Heart right ventricle (tissue), 16 donors: ENCODE measurements at places on chromosomes 7 and 10. TPM values are rescaled to one million over a fixed set of nuclear protein-coding genes. Genes with fewer than 3 reads are reported as not detected.
A peak's percentile ranks its signal among the peaks of the same experiment; 100 is the strongest.

GRCh38 chr10:131216681-131217230, 94.8 kb downstream of the TCERG1L start:
- DNase-seq, result no peak

- no peak for DNase-seq
Measured at GRCh38 chr7:98323597-98324322, 42.3 kb downstream of the BRI3 start.

Gene HECW1
- total RNA-seq, result 0.23 TPM

Gene MMRN2
- 23.4 TPM for total RNA-seq

GRCh38 chr7:131027287-131027773, 293.3 kb upstream of the KLF14 start:
- peak; percentile 30 for DNase-seq

Gene FXYD4
- not detected for total RNA-seq

DNA sequence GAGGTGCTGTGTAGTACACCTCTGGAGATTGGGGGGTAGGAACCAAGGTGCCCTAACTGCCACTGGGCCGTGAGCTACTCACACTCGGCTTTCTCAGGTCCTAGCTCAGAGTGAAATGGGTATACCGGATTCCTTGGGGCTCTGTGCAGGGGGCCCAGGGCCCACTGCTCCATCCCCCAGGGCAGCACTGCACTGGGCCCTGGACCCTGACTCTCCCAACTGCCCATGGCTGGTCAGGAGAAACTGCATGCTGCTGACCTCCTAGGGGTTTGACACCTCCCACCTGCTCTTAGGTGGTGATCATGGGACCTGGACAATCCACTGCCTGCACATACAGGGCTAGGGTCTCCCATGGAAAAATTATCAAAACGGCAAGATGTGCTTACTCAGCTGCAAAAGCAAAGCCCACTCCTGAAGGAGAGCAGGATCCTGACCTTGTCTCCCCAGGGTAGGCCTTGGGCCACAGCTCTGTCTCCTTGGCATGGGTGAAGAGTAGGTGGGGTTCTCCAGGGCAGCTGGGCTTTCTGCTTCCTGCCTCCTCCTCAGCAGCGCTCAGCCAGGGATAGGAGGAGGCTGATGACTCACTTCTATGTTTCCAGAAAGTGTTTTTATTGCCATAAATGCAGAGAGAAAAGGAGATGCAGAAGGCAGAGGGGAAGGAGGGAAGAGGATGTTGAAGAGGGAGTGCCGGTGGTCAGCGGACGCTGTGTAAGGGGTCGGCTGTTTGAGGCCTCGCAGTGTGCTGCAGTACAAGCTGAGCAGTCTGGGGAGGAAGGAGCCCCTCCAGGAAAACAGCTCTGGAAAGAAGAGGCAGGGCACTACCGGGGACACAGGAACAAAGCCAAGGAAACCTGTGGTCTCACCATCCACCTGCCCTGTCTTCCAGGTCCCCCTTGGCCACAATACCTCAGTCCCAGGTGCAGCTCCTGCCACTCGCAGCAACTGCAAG, 107.8 kb downstream of the ARHGAP22 start:
- no peak for DNase-seq

DNA sequence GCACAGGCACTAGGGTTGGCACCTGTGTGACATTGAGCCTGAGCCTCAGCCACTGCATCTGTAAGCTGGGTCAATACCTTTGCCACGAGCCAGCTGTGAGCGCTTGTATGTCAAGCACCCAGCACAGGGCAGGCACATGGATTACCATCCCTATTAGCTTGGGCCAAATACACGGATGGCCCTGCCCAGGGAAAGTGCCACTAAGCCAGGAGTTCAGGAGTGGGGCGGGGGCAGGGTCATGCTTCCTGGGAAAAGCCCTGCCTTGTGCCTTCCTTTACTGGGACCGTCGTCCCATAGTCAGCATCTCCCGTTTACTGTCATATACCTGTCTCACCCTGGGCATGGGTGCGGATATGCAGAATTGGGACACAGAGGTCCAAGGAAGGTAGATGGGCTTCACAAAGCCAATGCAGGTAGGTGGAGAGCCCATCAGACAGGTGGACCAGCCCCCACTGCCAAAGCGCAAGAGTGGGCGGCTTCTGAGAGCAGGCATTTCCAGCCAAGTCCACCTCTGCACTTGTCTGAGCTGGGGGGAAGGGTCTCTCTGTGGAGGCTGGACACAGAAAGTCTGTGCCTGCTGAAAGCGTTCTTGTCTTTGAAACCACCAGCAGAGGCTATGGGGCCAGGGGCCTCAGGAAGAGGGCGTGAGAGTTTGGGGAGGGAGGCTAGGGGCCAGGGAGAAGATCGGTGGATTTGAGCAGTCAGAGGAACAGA, 72.6 kb downstream of the VWA2 start:
- no peak for DNase-seq

- DNase-seq, result no peak
Measured at GRCh38 chr7:23357190-23358093, 58.3 kb downstream of the MALSU1 start.

DNA sequence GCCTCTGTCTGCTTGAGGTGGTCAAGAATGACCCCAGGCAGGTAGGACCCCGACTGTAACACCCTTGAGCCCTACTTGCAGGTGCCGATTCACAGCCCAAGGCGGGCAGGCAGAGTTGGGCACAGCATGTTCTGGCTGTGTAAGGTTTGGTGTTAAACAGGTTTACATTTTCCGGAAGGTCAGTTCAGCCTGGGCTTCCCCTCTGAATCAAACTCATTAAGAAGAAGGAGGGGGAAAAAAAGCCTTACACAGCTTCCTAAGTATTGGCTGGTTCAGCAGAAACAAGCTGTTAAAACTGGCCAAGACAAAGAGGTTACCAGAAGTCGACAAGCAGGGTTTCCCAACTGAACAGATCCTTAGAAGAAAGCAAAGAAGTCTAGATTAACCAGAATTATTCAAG, 132.7 kb downstream of the PRPF18 start:
- no peak for DNase-seq

- no peak for DNase-seq
Measured at GRCh38 chr10:84605802-84606201, 277.4 kb downstream of the CCSER2 start.

DNA sequence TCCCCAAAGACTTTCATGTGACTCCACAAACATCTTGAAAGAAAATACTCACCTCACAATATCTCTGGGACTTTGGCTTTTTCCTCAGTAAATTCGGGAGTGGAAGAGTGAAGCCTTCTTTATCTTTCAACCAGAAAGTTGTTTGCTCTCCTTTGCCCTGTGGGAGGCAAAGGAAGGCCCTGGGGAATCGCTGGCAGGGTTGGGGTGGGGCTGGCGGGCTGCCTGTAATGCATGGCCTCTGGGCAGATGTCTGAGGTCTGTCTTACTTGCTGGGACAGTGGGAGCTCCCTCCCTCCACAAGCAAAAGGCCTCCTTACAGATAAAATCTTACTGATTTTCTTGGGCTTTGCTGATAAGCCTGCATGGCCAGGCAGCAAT, 24.9 kb downstream of the TECTB start:
- no peak for DNase-seq

- DNase-seq, result peak; percentile 81
Measured at GRCh38 chr10:79241990-79242619, 105.2 kb upstream of the PPIF start.

Gene TNRC18
- 31.7 TPM for total RNA-seq

GRCh38 chr7:138980563-138981291, 462 bp downstream of the KIAA1549 start:
- no peak for DNase-seq

GRCh38 chr7:139721821-139722220, 56.0 kb downstream of the HIPK2 start:
- DNase-seq, result no peak

Gene TMEM236
- total RNA-seq, result 0.37 TPM

- DNase-seq, result no peak
Measured at GRCh38 chr10:82288461-82288881, 413.5 kb downstream of the NRG3 start.

Gene TMEM229A
- total RNA-seq, result not detected

DNA sequence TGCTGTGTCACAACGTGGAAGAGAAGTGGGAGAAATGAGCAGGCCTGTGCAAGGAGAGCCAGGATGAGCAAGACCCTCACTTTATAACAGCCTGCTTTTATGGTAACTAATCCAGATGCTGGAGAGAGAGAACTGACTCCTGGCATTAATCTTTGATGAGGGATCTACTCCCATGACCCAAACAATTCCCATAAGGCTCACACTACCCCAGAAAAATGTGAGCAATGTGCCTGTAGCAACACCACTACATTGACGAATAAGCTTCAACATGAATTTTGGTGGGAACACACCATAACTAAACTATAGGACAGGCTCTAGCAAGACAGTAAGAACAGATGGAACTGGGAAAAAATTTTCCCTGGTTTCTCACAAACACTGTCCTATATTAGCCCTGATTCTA, 173.6 kb upstream of the PRSS58 start:
- DNase-seq, result no peak

- DNase-seq, result no peak
Measured at GRCh38 chr7:7190142-7190541, 7.8 kb downstream of the C1GALT1 start.

Gene SPDYE2
- total RNA-seq, result not detected

GRCh38 chr10:14781763-14782162, 7.1 kb upstream of the FAM107B start:
- no peak for DNase-seq

GRCh38 chr10:68271196-68271882, 39.4 kb upstream of the ATOH7 start:
- no peak for DNase-seq

DNA sequence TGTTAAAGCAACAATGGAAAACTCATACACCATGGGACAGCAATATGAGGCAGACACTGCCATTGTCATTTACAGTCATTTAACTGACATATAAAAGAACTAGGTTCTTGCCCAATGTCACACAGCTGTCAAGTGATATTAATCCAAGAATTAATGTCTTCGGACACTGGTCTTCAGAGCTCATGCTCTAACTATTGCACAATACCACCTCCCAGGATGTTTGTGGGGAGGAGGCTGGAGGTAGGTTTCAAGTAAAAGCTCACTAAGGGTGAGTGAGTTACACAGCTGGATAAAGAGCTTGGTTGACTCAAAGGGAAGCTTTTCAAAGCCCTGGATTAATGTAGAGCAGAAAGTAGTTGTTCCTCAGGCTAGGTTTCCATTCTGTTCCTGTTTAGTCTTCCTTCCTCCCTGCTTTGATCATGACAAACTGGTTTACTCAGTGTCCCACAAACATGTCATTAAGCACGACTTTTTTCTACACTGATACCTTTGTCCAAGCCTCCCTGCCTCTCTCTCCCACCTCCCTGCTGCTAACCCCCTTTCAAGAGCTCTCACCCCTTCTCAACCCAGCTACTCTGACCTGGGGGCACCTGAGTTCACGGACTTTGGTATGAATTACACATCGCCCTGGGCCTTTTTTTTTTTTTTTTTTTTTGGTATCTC, 987 bp upstream of the EXOC6 start:
- no peak for DNase-seq

DNA sequence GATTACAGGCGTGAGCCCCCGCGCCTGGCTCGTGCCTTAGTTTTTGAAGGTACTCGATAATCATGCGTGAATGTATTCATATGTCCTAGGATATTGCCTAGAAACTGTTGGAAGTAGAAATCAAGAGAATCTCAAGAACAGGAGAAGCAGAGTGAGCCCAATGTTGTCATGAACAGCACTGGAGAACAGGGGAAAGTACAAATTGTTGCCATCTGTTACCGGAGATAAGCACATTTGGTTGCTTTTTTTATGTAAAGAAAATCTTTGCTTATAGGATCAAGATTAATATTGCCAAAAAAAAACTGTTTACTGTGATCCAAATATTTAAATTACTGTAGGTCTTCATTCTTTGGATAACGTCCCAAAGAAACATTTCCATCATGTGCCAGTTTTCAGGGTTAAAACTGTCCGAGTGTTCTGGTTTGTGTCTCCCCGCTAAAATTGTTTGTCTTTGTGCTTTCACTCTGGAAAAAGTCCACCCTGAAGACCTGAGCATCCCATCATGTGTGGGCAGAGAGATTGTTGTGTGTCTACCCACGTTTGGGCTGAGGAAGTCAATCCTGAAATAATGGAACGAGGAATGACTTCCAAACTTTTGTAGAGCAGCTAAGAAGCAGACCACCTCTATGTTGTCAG, 95.7 kb upstream of the CELF2 start:
- DNase-seq, result no peak

- DNase-seq, result no peak
Measured at GRCh38 chr7:9204571-9204970, 771.2 kb downstream of the NXPH1 start.

Gene CALHM1
- total RNA-seq, result not detected

Gene GIMAP2
- total RNA-seq, result 17.5 TPM

DNA sequence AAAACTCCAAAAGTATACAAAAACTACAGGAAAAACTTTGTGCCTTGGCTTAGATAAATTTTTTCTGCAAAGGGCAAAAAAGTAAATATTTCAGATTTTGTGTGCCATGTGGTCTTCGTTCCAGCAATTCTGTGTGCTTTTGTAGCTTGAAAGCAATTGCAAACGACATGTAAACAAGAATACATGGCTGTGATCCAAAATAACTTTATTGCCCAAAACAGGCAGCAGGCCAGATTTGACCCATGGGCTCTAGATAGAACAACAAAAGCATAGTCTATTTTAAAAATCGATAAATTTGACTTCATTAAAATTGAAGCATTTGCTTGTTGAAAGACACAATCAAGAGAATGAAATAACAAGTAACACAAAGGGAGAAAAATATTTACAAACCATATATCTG, 336.6 kb downstream of the HPSE2 start:
- no peak for DNase-seq

DNA sequence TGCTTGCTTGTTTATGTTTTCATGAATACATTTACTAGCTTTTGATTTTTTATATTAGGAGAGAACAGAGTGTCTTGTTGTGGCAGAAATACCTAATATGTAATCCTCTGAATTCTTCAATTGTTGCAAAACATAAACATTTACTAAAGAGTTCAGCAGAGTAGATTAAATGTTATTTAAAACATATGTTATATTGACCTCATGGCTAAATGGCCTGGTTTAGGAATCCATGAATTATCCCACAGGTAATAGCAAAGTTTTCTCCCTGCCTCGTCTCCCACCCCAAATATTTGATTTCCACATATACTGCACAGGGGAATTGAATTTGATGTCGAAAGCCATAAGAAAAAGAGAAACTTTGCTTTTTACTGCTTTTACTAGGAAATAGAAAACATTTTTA, 111.8 kb downstream of the ADK start:
- no peak for DNase-seq

DNA sequence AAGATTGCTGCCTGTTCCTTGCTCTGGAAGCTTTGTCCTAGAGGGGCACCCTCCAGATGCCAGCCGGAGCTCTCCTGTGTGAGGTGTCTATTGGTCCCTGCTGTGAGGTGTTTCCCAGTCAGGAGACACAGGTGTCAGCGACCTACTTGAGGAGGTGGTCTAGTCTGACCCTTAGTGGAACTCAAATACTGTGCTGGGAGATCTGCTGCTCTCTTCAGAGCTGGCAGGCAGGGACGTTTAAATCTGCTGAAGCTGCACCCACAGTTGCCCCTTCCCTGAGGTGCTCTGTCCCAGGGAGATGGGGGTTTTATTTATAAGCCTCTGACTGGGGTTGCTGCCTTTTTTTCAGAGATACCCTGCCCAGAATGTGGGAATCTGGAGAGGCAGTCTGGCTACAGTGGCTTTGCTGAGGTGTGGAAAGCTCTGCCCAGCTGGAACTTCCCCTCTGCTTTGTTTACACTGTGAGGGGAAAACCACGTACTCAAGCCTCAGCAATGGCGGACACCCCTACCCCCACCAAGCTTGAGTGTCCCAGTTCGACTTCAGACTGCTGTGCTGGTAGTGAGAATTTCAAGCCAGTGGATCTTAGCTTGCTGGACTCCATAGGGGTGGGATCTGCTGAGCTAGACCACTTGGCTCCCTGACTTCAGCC, 119.2 kb downstream of the PPP1R9A start:
- no peak for DNase-seq

Gene MDFIC
- total RNA-seq, result 33.4 TPM
